PC-3 (cell line): ENCODE measurements at places on chromosomes 4 and X. TPM values are rescaled to one million over a fixed set of nuclear protein-coding genes. Genes with fewer than 3 reads are reported as not detected.

DNA sequence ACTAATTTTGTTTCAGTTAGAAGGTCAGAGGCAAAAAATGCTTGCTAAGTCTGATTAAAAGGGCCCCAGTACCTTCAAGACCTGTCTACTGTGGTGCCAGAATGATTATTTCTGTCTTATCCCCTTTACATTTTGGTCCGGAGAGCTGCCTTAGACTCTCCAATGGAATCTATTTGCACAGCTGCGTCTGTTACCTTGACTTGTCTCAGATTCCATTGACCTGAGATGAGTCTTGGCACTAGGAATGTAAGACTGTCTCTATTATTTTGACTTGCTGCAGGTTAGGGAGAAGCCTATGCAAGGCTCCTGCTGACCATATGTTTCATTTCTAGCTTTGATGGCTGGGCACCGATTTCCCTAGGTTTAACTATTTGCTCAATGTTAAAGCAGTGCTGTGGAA is 457.6 kb downstream of the KCTD8 start:
- no peak for DNase-seq

- DNase-seq: no peak
Observed at GRCh38 chr4:118746251-118746919, 61.2 kb downstream of the METTL14 start.

GRCh38 chr4:4334798-4335520 is 44.9 kb downstream of the ZBTB49 start:
- DNase-seq: peak; percentile 71

DNA sequence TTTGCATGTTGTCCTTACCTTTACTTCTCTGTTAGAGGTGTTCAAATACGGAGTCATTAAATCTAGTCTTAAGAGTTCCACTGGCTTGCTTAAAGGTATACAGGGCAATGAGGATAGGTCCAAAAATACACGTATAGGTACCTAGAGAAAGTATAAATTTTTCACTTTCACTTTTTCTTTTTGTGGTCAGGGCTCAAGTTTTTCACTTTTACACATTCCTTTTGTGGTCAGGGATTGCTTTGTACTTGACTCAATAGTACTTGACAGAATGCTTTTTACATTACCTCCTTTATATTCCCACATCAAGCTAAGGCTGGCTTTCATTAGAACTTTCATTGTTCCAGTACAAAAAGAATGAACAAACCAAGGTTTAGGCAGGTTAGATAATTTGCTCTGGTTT is 21.7 kb downstream of the TMEM184C start:
- no peak for DNase-seq

DNA sequence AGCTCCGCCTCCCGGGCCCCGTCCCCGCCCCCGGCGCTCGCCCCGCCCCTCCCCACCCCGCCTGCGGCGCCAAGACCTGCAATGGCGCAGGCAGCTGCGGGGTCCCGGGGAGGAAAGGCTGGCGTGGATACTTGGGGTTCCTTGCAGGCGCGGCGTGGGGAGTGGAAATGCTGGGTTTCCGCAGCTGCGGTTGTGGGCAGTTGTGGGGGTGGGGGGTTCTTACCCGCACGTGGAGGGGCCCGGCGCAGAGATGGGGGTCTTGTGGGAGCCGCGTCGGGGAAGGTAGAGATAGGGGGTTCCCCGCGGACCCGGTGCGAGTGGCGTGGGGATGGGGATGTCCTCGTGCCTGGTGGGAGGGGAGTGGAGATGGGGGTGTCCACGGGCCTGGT is 680 bp upstream of the ASMTL start:
- no peak for DNase-seq

Gene EFHC2
- total RNA-seq: 0.29 and 0.40 TPM in 2 replicates

Gene CSAG2
- not detected in 2 replicates for total RNA-seq

Gene SRPX2
- 12.2 and 19.3 TPM in 2 replicates for total RNA-seq

Gene KLHL4
- total RNA-seq: 1.0 and 1.1 TPM in 2 replicates

Gene TRMT10A
- total RNA-seq: 5.2 and 20.3 TPM in 2 replicates

Gene MYOZ2
- total RNA-seq: not detected in 2 replicates
